ENCODE measurements at places on chromosomes 2 and 18.

DNA sequence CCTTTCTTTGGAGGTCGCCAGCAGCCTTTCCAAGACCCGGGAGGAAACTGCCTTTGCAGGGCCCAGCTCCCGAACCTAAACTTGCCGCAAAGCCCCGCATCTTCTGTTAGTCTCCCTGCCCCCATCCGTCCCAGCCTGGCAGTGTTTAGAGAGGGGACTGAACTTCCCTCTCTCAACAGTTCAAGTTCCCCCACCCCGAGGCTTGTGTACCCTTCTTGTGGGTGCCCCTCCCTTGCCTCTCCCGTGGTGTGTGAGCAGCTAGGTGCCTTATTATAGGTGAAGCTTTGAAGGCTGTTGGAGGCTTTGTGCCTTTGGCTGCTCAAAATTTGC, 1.4 kb downstream of the LBH start:
- H3K4me1 ChIP-seq = peaks cover 64% of the 10 kb centered on the region
- H3K36me3 ChIP-seq = peaks cover 30% of the 10 kb centered on the region
- H3K27ac ChIP-seq = peak overlapping the region; percentile 96
- H3K27me3 ChIP-seq = no peaks in the 10 kb centered on the region
- peak; percentile 37 for DNase-seq
- H3K4me3 ChIP-seq = peak overlapping the region; percentile 96

- no peaks in the 10 kb centered on the region for H3K36me3 ChIP-seq
- no peak overlapping the region for H3K4me3 ChIP-seq
- H3K4me1 ChIP-seq = no peaks in the 10 kb centered on the region
- no peak for DNase-seq
- H3K27me3 ChIP-seq = peaks cover 1% of the 10 kb centered on the region
Measured at GRCh38 chr2:221205103-221205673, 366.9 kb downstream of the EPHA4 start.

DNA sequence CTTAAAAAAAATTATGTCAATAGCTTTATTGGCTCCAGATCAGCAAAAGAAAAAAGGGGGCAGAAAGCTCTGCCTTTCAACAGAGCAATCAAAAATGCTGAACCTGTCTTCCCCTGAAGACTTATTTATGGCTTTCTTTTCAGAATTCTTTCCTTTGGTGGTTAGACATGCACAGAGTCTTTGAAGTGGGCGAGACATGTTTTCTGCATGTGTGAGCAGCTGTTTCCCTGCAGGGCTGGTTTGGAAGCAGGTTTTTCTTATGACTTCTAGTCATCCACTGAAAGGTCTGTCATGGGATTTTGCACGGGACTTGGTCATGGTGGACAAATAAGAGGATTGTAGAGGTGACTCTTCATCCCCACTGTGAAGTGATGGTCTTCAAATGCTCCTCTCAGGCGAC, 160.3 kb downstream of the VAPA start:
- no peak overlapping the region for H3K27ac ChIP-seq
- H3K4me1 ChIP-seq = no peaks in the 10 kb centered on the region
- no peak overlapping the region for H3K4me3 ChIP-seq
- no peak for DNase-seq
- no peaks in the 10 kb centered on the region for H3K36me3 ChIP-seq

DNA sequence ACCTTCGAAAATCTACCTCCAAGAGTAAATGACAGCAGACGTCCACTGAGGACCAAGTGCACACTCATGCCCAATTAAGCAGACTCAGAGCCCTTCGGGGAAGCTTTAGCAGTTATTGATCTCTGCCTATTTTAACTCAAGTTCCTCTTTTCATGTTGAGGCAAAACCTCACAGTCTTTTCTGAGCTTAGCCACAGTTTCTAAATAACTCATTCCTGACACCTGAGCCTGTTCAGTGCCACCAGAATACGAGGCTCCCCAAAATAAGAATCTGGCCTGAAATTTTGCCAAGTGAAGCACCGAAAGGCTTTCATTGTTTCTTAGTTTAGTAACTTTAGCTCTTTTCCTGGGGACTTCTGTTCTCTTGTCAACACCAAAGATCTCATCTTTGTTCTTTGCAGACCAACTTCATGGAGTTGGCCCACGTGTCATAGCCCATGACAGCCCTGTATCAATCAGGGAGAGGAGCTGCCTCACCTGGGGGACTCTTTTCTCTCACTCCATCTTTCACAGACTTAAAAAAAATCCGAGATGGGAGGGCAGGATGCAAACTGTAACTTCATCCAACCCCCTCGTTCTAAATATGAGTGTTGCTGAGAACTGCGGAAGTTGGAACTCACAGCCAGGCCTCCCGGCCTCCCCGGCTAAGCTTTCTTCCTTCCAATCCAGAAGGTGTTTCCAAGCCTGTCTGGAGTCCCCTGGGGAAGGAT, 22.2 kb downstream of the INPP5D start:
- no peak for DNase-seq
- peak overlapping the region; percentile 72 for H3K4me3 ChIP-seq
- H3K27ac ChIP-seq = peak overlapping the region; percentile 89
- H3K36me3 ChIP-seq = peaks cover 13% of the 10 kb centered on the region
- no peaks in the 10 kb centered on the region for H3K27me3 ChIP-seq
- peaks cover 98% of the 10 kb centered on the region for H3K4me1 ChIP-seq

DNA sequence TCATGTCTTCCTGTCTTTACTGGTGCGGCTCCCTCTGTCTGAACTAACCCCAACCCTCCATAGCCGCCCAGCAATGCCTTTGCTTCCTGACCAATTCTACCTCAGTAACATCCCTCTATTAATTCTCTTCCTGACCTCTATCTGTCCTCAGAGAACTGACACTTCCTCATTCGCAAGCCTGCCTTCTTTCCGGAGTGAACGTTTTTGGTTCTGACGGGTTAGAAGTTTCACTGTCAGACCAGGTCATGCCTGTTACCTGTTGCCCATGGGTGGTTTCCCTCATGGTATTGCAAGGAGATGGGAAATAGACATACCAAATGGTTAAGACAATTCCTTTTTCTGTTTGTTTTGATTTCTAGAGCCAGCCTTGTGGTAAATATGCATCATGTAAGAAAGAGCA, 453.4 kb upstream of the SLC14A2 start:
- DNase-seq = no peak
- no peaks in the 10 kb centered on the region for H3K4me1 ChIP-seq
- H3K27me3 ChIP-seq = peaks cover 3% of the 10 kb centered on the region
- no peak overlapping the region for H3K27ac ChIP-seq
- H3K36me3 ChIP-seq = no peaks in the 10 kb centered on the region

GRCh38 chr2:60966507-60967405, 50.8 kb upstream of the PEX13 start:
- peak; percentile 21 for DNase-seq
- peak overlapping the region; percentile 23 for H3K4me3 ChIP-seq
- no peaks in the 10 kb centered on the region for H3K36me3 ChIP-seq
- no peaks in the 10 kb centered on the region for H3K27me3 ChIP-seq

DNA sequence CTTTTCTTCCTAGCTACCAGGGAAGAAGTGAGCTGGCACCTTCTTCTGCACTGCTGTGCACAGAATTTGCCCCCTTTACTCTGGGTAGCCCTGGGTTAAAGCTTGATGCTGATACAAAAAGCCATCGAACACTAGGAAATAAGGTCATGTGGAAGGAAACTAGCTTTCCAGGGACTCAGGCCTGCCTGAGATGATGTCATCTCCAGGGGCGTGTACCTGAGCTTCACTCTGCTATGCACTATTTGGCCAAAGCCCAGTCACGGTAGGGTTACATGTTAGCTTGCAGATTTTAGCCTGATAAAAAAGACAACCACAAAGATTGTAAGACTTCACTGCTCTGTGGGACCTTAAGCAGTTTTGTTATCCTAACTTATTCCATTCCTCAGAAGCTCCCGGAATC, 20.4 kb downstream of the EDAR start:
- no peaks in the 10 kb centered on the region for H3K36me3 ChIP-seq
- peaks cover 25% of the 10 kb centered on the region for H3K4me1 ChIP-seq
- no peak overlapping the region for H3K27ac ChIP-seq
- no peak overlapping the region for H3K4me3 ChIP-seq
- DNase-seq = no peak

GRCh38 chr2:170737821-170738220, 22.7 kb downstream of the SP5 start:
- H3K27ac ChIP-seq = no peak overlapping the region
- no peaks in the 10 kb centered on the region for H3K27me3 ChIP-seq
- DNase-seq = no peak
- no peaks in the 10 kb centered on the region for H3K36me3 ChIP-seq
